ENCODE measurements at places on chromosomes 3 and 15.

DNA sequence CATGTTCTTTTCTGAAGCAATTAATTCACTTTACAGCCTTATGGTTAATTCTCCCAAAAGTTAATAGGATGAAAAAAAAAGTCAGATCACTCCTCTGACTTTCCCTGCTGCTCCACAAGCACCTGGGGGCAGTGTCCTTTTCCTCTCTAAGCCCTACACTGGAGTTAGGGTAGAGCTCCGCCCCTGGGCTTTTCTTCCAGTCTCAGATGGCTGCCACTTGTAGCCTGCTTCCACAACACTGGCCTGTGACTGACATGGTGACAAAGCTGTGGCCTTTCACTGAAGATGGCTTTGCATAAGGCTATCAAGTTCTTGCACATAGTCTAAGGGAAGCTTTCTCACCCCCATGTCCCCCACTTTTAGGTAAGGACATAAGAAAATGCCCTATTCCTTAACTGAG, 1.3 kb upstream of the MON1A start:
- peak; percentile 46 for DNase-seq

DNA sequence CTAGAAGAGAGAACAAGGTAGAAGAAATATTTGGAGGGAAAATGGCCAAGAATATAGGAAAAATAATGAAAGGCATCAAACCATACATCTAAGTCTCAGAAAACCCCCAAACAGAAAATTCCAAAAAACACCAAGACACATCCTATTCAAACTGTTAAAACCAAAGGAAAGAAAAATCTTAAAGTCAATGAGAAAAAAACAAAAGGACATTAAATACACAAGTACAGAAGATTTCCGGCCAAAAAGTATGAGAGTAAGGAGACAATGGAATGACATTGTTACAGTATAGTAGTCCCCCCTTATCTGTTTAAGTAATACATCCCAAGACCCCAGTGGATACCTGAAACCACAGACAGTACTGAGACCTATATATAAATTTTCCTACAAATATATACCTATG, 18.8 kb downstream of the CLASP2 start:
- peak; percentile 16 for DNase-seq

- DNase-seq = no peak
Measured at GRCh38 chr15:77857419-77857818, 220.1 kb downstream of the TBC1D2B start.

GRCh38 chr3:57952208-57952631, 56.0 kb upstream of the FLNB start:
- DNase-seq = peak; percentile 25

- DNase-seq = no peak
Measured at GRCh38 chr15:29324746-29325145, 55.1 kb upstream of the NSMCE3 start.

DNA sequence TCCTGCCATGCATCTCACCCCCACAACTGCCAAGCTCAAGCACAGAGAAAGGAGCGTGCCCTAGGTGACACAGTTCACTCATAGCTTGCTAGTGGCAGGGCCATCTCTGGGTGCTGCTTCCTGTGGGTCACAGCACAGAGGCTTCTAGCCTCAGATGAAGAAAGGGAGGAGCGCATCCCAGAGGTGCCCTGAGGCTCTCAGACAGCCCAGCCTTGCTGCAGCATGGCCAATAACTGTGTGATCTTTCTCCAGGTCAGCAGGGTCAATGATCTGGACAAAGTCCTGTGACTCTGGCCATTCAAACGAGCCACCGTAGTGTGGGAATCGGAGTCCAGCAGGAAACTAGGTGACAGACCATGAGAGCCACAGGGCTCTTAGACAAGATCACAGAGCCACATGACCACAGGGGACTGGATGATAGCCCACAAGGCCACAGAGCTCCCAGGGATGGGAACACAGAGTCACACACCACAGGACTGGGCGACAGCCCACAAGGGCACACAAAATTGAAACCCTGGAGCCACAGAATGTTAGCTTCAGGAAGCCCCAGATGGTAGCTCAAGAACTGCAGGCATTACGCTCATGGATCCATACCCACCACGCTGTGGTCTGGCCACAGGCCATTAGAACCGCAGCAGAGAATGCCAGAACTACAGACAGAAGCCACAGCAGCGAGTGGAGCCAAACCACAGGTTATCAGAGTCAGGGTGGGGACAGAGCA, 25.9 kb upstream of the GRIP2 start:
- peak; percentile 84 for DNase-seq

DNA sequence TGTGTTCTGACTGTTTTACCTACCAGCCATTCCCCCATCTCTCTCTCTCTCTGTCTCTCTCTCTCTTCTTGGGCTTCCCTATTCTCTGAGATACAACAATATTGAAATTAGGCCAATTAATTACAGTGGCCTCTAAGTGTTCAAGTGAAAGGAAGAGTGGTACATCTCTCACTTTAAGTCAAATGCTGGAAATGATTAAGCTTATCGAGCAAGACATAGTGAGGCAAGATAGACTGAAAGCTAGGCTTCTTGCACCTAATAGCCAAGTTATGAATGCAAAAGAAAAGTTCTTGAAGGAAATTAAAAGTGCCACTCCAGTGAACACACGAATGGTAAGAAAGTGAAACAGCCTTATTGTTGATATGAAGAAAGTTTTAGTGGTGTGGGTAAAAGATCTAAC, 21.3 kb downstream of the SNRK start:
- no peak for DNase-seq

- no peak for DNase-seq
Measured at GRCh38 chr3:10524799-10525301, 19.5 kb upstream of the ATP2B2 start.

- no peak for DNase-seq
Measured at GRCh38 chr15:71677352-71677751, 133.0 kb upstream of the NR2E3 start.

- no peak for DNase-seq
Measured at GRCh38 chr15:81856001-81856633, 189.7 kb downstream of the MEX3B start.

DNA sequence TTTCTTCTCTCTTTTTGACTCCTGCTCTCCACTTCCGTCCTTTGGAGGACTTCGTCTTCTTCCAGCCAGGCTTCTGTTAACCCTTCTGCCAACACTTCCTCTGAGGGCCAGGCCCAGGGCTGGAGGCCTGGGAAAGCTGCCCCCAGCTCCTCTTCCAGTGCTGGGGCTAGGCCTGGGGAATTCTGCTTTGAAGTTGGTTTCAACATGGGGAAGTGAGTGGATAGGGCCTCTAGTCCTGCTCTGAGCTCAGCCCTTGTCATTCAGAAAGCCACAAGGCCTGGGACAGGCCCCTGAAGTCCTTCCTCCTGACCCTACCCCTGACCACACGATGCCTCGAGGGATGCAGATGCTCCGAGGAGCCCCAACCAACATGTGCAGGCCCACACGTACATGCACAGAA, 53.9 kb upstream of the HERC1 start:
- peak; percentile 49 for DNase-seq

- no peak for DNase-seq
Measured at GRCh38 chr15:84859144-84859543, 25.3 kb upstream of the SLC28A1 start.

DNA sequence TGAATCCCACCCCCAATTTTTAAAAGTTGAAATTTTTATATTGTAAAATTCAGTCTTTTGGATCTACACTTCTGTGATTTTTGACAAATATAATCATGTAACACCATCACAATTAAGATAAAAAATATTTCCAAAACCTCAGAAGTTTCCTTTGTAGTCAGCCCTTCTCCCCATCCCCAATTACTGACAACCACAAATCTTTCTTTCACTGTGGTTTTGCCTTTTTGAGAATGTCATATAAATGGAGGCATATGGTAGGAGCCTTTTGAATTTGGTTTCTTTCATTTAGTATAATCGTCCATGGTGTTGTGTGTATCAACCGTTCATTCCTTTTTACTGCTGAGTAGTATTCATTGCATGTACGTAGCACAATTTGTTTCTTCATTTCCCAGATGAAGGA, 7.9 kb upstream of the CILP start:
- DNase-seq = no peak

GRCh38 chr3:49511639-49512038, 41.6 kb downstream of the DAG1 start:
- no peak for DNase-seq

DNA sequence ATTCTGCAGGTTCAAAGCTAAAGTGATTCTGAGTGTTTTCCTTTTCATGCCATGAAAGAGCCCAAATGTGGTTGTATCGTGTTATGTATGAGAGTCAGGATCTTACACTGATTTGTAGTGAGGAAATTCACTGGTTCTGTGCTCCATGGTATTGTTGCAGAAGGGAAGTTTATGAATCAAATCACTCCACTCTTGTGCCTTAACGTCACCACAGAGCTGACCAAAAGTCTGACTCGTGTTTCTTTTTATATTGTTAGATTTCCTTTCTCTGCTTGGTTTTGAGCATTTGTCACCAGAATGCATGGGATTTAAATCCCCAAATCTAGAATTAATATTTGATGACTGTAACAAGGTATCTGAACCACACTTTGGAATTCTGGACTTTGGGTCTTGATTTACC, 29.1 kb upstream of the SLC30A4 start:
- no peak for DNase-seq

DNA sequence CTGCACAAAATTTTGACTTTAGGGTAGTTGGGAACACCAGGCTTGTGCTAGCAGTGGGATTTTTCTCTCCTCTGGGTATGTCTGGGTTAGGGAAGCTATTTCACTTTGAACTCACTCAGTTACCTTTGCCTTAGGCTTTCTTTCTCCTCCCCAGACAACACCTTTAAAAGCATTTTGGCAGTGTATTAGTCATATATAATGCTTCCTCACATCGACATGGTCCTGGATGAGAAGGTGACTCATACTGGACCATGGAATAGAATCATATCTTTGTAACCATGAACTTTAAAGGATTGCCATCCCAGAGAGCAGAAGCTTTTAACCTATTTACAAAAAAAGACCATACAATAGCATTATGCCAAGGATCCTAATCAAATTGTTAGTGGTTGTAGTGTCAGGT, 2.7 kb downstream of the RYR3 start:
- DNase-seq = no peak

- no peak for DNase-seq
Measured at GRCh38 chr15:80694611-80695098, 455 bp upstream of the ABHD17C start.

- DNase-seq = no peak
Measured at GRCh38 chr3:127369356-127369935, 81.6 kb upstream of the PRR20G start.

- no peak for DNase-seq
Measured at GRCh38 chr3:24338409-24339130, 156.1 kb downstream of the THRB start.

DNA sequence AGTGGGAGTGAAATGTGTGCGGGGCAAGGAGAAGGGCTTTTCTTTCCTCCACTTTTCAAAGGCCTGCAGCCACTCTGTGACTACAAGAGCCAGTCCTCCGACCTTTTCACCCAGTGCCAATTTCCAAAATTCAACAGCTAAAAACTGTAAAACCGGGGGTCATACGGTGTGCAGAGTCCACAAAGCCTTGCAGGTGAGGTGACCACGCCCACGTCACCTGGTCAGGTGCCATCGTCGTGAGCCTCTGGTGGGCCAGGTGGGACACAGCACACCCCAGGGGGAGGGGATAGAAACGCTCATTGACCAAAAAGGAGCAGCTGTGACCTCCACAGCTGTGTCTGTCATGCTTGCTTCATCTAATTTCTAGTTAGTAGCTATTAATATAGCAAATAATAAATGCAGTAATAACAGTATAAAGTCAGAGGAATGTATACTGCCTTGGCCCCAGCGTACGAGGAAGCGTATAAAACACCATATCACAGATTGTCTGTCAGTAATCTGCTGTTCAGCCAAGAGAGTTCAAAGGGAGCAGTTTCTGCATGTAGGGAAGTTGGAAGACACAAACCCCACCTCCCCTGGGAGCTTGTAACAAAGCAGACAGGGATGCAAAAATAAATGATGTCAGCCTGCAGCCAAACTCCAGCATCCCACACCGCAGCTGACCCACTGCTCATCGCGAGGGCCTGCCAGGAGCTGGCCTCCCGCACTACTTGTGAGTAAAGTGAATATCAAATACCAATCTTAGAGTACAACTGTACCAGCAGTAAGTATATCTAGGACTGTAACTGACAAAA, 86.7 kb downstream of the VGLL4 start:
- no peak for DNase-seq

DNA sequence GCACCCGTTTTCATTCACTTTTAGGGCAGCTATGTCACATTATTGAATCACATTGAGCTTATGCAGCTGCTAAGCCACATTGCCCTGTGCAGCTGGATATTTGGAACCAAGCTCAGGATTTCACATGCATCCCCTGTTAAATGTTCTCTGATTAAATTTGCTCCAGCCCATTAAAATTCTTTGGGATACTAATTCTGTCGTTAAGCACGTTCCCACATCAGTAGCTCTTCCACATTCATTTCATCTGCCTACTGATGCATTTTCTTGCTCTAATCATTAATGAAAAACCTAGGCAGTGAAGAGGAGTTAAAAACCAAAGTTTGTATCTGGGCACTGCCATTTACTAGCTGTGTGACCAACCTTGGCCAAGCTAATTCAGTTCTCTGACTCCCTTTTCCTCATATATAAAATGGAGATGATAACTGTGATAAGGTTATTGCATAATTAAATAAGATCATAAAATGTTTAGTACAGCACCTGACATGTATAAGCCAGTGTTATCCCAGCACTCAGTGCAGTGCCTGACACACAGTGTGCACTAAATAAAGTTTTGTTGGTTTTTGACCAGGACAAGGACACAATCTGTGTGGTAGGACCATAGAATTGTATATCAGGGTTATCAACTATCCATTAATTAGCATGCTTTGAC, 222.2 kb upstream of the ATP11B start:
- DNase-seq = no peak

- peak; percentile 34 for DNase-seq
Measured at GRCh38 chr3:106083207-106083606, 214.4 kb upstream of the CBLB start.

DNA sequence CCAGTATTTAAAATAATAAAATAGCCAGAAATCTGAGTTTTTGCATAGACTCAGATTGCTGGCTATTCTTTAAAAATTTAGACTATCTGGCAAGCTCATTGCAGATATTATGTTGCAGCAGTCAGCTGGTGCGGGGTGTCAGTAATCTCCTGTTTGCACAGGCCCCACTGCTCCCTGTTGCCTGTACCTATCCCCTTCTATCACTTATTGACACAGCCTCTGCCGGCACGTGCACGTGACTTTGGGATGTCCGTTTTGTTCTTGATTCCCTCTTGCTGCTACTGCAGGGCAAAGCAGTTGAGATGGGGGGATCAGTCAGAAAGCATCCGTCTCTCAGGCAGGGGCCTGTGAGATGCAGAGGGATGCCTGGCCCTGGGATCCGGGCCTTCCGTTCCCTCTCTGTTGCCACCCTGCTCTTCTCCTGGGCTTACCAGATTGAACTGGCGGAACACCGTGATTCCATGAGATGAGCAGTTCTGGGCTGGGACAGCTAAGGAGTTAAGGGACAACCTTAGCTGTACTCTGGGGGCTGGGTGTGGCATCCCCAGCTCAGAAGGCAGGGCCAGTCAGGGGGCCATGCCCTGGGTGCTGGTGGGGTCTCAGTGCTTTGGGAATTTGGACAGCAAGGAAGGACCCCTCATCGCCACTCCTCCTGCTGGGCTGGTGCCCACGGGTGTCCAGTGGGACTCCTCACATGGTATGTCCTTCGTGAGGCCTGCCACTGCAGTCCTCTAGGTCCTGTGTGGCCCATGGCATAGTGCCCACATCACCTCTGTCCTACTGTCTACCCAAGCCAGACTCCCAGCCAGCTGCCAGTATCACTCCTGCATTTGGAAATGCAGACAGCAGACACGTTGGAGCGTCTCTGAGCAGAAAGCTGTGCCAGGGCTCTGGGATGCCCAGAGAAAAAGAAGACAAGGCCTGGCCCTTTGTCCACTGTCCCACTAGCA, 11.8 kb downstream of the MRAS start:
- DNase-seq = no peak

- DNase-seq = no peak
Measured at GRCh38 chr3:24520976-24521419, 26.3 kb upstream of the THRB start.
